ENCODE measurements at places on chromosomes 1 and 21.

DNA sequence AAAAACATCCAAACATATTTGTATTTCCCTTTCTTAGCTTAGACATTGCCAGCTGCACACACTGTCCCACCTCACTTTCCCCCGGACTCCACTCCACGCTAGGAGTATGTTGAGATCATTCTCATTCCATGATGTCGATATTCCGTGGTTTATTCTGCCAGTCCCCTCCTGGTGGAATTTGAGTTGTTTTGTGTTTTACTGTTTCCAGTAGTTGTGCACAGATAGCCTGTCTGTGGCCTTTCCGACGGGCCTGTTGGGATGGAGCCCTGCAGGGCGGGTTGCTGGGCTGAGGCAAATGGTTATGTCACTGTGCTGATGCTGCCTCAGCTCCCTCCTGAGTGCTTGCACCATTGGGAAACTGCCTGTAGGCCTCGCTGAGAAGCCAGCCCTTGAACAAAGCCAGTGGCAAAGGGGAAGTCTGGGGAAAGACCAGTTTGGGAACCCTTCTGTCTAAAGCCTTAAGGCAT, 12.8 kb downstream of the TRAPPC10 start:
- DNase-seq = no peak

GRCh38 chr1:246678816-246679793, 45.1 kb upstream of the SCCPDH start:
- no peak for DNase-seq

- DNase-seq = no peak
These were observed 176.0 kb downstream of the C1orf21 start for GRCh38 chr1:184562806-184563205.

GRCh38 chr21:40386294-40386911, 460.6 kb downstream of the DSCAM start:
- no peak for DNase-seq

- peak; percentile 61 for DNase-seq
These were observed 69.9 kb downstream of the OBSCN start for GRCh38 chr1:228277491-228278431.

GRCh38 chr1:78665809-78666208, 16.2 kb downstream of the IFI44 start:
- DNase-seq = no peak

- DNase-seq = no peak
These were observed 482.9 kb downstream of the PTPRU start for GRCh38 chr1:29719253-29719652.

DNA sequence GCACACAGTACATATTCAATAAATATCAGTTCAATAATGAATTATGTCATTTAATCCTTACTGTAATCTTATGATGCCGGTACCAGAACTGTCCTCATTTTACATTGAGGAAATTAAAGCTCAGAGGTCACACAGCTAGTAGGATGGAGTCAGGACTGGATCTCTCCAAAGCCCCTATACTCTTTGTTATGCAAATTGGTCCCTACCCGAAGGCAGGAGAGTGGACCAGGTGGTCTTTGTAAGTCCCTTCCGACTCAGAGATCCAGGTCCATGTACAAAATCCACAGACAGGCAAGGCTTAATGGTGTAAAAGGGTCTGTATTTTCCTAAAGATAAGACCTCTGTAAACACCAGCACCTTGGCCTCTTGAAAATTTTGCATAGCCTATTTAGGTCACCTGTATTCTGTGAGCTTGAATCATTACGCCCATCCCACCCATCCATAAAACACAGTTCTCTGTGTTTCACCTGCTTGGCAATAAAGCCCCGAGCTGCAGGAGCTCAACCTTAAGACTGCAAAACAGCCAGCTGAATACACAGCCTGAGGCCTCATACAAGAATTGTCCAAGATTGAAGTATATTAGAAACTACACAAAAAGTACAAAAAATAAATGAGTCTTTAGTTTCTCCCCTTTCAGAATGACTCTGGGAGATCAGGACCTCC, 41.7 kb downstream of the PLXNA2 start:
- no peak for DNase-seq

- no peak for DNase-seq
These were observed 1.6 kb upstream of the IRF6 start for GRCh38 chr1:209807509-209807908.

- no peak for DNase-seq
These were observed 57.8 kb downstream of the HS2ST1 start for GRCh38 chr1:86972262-86972661.

GRCh38 chr1:179251675-179252074, 22.2 kb upstream of the ABL2 start:
- no peak for DNase-seq

DNA sequence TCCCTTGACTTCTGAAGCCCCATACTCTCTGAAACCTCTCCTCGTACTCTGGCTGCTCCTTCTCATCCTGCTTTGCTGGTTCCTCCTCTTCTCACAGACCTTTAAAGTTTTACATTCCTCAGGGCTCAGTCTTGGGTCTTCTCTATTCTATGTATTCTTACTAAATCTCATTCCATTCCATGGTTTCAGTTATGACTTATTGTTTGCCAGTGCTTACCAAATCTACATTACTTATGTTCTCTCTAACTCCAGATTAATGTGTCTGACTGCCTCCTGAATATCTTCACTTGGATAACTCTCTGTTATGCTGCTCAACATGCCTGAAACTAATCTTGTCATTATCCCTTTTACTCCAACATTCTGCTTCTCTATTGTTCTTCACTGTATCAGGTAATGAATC, 5.4 kb upstream of the SLC35D1 start:
- DNase-seq = no peak

DNA sequence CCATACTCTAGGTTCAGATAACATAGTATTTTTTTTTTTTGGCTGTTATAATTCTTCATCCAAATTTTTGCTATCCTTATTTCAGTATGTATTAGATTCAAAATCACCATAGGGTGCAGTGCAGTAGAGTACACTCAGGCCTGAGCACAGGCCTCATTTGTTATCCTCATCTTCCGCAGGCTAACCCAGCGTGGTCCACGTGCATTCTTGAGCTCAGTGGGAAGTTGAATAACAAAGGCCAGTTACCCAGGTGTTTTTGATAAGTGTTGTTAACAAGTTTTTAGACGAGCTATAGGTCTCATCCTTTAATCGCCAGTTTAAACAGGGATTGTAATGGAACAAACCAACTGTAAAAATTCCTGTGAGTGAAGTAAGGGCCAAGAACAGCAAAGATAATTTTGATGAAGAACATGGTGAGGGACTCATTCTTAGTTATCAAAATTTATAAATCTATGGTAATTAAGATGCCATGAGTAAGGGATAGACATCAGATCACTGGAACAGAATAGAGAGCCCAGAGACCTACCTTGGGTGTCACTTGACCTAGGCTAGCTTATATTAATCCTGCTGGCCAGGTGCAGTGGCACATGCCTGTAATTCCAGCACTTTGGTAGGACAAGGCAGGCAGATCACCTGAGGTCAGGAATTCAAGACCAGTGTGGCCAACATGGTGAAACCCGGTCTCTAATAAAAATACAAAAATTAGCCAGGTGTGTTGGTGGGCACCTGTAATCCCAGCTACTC, 22.0 kb downstream of the FLVCR1 start:
- no peak for DNase-seq

DNA sequence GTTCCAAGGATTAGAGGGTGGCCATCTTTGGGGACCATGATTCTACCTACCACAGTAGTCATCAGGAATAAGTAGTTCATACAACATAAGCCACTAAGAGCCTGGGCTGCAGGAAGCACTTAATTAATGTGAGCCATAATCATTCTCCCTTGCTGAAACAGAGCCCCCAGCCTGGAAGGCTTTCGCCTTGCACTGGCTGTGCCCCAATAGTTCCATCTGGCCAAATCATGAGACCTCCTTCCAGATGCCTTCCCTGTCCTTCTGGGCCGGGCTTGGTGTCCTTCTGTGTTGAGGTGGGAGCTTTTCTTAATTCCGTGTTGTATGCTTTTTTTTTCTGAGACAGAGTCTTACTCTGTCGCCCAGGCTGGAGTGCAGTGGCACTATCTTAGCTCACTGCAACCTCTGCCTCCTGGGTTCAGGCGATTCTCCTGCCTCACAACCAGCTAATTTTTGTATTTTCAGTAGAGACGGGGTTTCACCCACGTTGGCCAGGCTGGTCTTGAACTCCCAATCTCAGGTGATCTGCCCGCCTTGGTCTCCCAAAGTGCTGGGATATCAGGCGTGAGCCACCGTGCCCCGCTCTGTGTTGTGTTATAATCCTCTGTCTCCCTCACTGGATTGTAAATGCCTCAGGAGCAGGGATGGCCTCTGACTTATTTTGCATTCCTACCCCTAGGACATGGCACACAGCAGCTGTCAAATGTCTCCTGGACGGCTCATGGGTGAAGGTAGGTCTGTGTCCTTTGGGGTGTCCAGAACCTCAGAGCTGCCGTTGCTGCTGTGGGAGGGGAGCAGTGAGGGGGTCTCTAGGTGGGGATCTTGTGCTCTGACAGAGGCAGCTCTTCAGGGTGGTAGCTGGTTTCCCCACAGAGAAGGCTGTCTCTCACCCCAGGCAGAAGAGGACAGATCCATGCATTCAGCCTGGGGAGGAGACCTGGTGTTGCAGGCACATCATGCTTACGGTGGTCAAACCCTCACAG, 10.1 kb downstream of the GNG4 start:
- no peak for DNase-seq

DNA sequence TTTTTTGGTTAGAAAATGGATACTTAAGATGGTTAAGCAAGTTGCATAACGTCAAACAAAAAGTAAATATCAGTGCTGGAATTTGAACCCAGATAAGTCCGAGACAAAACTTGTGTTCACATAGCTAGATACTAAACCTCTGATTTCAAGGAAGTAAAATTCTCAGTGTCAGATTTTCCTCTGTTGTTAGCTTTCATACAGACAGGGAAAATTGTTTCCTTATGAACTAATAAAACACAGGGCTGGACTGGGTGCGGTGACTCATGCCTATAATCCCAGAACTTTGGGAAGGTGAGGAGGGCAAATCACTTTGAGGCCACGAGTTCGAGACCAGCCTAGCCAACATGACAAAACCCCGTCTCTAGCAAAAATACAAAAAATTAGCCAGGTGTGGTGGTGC, 51.3 kb downstream of the PCNX2 start:
- DNase-seq = no peak

DNA sequence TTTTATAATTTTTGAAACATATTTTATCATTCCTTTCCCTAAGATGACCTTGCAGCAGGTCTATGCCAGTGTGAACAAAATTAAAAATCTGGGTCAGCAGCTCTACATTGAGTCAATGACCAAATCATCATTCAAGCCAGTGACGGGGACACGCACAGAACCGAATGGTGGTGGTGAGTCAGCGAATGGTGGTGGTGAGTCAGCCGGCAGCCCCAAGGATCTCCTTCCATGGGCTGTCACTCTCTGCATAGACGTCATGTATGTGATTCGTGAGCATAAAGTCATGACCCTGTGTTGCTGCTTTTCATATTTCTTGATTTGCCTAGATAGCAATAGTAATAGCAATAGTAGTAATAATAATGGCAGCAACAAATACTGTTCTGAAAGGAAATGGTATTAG, 26.3 kb downstream of the PER3 start:
- no peak for DNase-seq

DNA sequence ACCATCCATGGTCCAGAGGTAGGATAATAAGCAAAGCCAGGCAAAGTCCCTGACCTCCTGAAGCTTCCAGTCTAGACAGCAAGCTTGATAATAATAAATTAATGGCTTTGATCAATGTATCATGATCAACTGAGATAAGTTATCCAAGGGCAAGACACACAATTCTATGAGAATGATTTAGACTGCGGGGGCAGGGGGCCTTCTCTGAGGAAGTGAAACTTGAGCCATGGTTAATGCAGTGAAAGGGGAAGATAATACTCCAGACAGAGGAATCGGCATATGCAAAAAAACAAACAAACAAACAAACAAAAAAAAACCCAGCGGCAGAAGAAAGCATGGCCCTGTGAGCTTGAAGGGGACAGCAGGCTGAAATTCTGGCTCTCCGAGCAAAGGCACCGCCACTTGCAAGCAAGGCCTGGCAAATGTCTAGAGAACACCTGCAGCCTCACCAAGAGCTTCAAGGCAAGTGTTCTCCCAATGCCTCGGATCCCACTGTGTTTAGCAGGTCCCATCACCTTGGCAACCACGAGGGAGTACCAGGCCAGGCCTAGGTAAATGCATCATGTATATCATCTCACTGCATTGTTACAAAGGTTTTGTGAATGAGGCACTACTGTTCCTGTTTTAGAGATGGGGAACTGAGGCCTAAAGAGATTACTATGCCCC, 24.9 kb downstream of the CSMD2 start:
- DNase-seq = no peak

DNA sequence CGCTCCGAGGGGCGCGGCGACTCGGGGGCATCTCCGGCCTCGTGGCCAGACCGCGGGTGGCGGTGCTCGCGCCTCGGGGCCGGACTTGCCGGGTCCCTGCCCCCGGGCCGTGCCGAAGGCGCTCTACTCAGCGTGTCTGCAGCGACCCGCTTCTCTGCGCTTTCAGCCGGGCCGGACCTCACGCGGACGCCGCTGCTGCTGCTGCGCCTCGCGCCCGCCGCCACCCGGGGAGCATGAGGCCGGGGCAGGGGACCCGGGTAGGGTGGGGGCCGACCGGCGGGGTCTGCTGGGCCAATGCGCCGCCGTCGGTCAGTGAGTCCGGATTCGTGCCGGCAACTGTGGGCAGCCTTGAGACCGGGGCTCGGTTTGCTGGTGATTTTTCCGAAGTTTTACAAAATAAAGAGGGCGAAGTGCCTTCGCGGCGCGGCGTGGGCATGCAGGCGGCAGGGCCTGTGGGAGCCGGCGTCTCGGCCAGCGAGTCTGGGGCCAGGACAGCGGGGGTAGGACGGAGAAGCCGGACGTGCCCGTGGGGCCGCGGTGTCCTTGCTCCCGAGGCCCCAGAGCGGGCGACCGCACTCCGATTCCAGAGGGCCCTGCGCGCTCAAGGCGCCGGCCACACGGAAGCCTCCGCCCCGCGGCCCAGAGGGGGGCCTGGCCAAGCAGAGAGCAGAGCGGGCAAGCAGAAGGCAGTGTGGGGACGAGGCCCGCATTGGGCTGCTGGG, 749 bp downstream of the FAM163A start:
- DNase-seq = no peak

DNA sequence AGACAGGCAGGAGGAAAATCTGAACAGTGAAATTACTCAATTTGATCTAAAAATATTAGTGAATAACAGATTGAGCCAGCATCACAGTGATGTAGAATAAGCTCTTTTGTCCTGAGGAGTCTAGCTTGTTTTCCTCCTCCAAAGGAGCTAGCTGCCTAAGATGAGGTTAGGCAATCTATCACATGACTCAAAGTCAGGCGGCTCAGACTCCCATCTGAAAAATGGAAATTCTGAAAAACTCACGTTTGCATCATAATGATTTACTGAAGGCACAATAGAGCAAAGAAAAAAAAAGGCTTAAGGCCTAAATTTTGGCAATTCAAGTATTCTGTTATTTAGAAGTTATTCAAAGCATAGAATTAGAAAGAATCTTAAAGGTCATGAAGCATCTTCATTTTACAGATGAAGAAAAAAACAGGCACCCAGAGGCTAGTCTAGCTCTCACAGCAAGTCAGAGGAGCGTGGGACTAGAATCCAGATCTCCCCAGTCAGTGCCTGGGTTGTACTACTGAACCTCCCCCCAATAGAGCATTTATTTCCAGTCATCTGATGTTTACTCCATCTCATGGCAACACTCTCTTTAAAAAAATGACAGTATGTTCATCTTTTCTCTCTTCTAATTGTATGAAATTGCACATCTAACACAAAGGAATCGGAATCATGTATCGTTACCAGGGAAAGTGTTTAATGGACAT, 62.5 kb upstream of the ATF3 start:
- no peak for DNase-seq

Data from cardiac septum (tissue), 1 donor.